ENCODE measurements at places on chromosomes 4 and X.

DNA sequence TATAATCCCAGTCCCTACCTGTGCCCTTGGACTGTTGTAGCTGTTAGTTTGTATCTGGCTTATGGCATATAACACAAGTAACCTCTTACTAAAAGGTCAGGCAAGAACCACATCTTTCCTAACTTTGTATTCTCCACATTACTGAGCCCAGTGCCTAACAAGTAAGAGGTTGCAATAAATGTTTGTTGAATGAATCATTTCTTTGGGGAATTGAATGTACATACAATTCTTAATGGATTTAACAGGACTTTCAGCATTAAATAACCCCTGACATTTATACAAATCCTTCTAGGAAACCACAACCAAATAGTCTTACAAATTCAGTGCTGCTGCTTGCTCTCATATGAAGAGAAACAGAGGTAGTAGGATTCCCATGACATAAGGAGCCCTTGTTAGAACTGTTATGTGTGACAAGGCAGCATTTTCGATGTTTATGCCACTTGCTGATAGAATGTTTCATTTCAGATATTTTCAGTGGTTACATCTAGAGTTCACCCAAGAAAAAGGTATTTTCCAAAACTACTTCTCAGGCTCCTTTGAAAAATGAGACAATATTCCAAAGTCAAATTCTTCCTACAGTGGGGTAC lies 62.0 kb downstream of the MBNL3 start:
- H3K27ac ChIP-seq = no peak overlapping the region
- no peak overlapping the region for H3K4me3 ChIP-seq
- H3K36me3 ChIP-seq = no peaks in the 10 kb centered on the region

DNA sequence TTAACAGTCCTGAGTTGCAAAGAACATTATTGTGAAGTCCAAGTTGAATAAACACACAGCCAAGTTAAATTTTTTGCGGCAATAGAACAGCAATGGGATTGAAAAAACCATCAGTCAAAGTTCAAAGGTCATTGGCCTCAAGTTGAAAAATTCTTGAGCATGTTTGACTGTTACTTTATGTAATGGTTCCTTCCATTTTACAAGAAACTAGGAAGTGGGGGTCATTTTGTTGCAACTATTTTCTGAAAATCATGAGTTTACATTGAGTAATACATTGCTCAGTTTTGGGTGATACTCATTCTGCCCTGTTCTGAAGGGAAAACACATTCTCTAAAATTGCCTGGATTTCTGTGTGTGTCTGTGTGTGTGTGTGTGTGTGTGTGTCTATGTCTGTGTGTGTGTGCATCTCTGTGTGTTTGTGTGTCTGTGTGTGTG lies 5.2 kb upstream of the IRF2 start:
- no peak for DNase-seq
- no peak overlapping the region for H3K4me3 ChIP-seq
- H3K27ac ChIP-seq = no peak overlapping the region
- no peaks in the 10 kb centered on the region for H3K36me3 ChIP-seq
- peaks cover 18% of the 10 kb centered on the region for H3K4me1 ChIP-seq

DNA sequence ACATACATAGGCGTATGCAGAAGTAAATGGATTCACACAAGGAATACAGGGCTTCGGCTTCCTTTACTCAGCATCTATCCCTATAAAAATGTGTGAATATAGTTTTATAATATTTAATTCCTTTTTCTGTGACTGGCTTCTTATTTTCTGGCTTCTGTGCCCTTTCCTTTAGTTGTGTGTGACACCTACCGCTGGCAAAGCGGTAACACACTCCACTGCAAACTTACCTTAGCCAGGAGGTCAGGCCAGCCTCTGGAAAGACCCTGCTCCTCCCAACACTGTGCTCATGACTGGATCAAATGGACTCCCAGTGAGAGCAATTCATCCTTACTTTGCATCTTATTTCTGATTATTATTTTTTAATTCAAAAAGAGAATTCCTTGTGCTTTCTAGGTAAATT lies 244.2 kb downstream of the ANK2 start:
- no peaks in the 10 kb centered on the region for H3K27me3 ChIP-seq
- DNase-seq = no peak
- peak overlapping the region; percentile 55 for H3K27ac ChIP-seq
- H3K36me3 ChIP-seq = no peaks in the 10 kb centered on the region
- peaks cover 43% of the 10 kb centered on the region for H3K4me1 ChIP-seq
- peak overlapping the region; percentile 38 for H3K4me3 ChIP-seq

GRCh38 chr4:96766359-96766758 lies 926.5 kb downstream of the PDHA2 start:
- no peaks in the 10 kb centered on the region for H3K27me3 ChIP-seq
- H3K4me3 ChIP-seq = no peak overlapping the region
- H3K4me1 ChIP-seq = no peaks in the 10 kb centered on the region
- no peak for DNase-seq
- no peaks in the 10 kb centered on the region for H3K36me3 ChIP-seq

DNA sequence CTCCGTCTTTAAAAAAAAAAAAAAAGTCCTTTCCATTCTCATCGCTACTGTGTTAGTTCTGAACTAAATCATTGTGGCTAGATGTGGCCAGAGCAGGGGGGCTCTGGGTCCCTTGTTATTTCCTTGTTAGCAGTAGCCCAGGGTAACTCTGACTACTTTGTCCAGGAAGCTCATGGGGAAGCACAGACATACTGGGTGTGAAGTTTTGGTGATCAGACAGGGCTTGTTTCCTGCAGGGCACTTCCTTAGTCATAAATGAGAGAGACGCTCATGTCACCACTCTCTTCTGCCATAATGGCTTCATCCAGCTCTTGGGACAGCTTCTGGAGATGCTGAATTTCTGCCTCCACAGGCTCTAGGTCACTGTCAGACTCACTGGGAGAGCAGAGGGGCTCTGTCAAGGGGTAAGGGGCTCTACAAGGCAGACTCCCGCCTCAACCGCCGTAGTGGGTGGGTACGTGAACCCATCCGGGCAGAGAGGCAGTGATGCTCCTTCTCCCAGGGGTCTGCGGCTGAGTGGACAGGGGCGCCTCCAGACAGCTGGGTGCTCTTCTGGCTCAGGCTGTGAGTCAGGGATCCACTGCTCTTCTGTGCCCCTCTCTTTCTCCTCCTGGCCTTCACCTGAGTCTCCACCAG lies 12.9 kb downstream of the STIM2 start:
- H3K36me3 ChIP-seq = no peaks in the 10 kb centered on the region
- no peaks in the 10 kb centered on the region for H3K27me3 ChIP-seq

DNA sequence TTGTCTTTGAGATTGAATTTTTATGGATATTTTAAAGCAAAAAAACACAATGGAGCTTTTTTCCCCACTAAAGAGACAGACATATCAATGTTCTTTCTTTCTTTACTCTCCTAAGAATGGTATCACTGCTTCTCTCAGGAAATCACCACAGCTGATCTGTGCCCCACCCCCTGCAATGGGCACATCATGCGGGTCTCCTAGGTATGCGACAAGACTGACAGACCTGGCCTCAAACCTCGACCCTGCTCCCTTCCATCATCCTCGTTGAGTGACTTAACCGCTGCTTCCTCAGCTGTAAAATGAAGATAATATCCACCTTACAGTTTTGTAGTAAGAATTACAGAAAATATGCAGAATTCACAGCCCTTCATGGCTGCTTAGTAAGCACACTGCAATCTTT lies 58.3 kb downstream of the LEF1 start:
- no peaks in the 10 kb centered on the region for H3K4me1 ChIP-seq
- no peaks in the 10 kb centered on the region for H3K36me3 ChIP-seq

DNA sequence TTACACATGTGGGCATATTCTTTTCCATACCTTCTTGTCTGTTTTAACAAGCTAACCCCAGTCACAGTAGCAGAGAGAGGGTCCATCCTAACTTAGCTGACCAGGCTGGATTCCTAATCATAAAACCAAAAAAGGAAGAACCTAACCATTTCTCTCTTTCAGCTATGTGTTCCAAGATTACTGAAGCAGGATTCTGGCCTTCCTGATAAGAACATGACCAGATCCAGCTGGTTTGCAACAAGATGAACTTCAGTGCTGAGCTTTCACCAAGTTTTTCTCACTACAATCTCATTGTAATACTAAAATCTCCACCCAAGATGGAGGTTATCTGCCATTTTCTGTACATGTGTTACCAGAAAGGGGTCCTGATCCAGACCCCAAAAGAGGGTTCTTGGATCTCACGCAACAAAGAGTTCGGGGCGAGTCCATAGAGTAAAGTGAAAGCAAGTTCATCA lies 20.4 kb upstream of the UBA6 start:
- DNase-seq = no peak
- H3K27ac ChIP-seq = no peak overlapping the region
- peaks cover 31% of the 10 kb centered on the region for H3K36me3 ChIP-seq
- no peaks in the 10 kb centered on the region for H3K27me3 ChIP-seq

DNA sequence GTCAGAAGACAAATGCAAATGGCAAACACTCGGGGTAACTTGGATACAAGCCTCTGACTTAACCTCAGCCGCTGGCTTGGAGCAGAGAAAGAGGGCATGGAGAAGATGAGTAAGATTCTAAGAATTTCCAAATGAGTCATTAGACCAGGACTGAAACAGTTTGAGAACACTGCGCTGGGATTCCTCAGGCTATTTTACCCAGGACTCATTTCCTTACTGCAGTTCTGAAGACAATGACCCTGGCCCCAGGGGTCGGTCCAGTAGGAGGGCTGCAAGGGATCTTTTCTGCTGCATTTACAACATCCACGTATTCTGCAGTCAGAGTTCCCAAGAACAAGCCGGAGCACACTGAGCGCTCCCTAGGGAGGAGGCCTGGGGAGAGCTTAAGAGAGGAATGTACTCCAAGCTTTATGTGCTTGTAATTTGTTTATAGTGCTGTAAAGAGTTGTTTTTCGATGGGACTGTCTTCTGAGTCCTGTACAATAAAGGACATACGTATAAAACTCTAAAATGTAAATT lies 27.3 kb upstream of the SORBS2 start:
- H3K4me3 ChIP-seq = no peak overlapping the region
- H3K27ac ChIP-seq = peak overlapping the region; percentile 83
- no peaks in the 10 kb centered on the region for H3K36me3 ChIP-seq
- peak; percentile 61 for DNase-seq

DNA sequence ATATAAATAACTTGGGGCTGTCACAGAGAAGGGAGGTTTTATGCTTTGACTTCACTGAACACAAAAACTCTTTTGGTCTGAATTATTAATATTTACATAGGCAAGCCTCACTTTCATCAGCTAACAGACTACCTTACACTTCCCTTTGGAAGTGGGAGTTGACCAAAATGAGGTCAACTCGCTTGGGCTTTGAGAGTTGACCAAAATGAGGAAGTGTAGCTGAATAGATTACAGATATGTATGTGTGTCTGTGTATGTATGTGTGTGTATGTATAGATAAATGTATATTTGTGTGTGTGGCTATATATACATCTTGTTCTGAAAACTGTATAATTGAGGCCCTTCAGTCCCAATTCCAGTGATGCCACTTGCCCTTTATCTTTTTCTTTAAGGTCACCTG lies 113.3 kb upstream of the IL13RA1 start:
- peaks cover 25% of the 10 kb centered on the region for H3K36me3 ChIP-seq
- no peaks in the 10 kb centered on the region for H3K27me3 ChIP-seq
- H3K27ac ChIP-seq = no peak overlapping the region
- no peak for DNase-seq
- no peaks in the 10 kb centered on the region for H3K4me1 ChIP-seq
- H3K4me3 ChIP-seq = no peak overlapping the region

GRCh38 chr4:168831585-168831918 lies 178.5 kb downstream of the CBR4 start:
- peak overlapping the region; percentile 80 for H3K4me3 ChIP-seq
- H3K27me3 ChIP-seq = no peaks in the 10 kb centered on the region
- no peak for DNase-seq
- H3K4me1 ChIP-seq = peaks cover 6% of the 10 kb centered on the region
- H3K36me3 ChIP-seq = no peaks in the 10 kb centered on the region
- peak overlapping the region; percentile 88 for H3K27ac ChIP-seq

- no peak overlapping the region for H3K27ac ChIP-seq
- H3K4me3 ChIP-seq = no peak overlapping the region
- H3K27me3 ChIP-seq = no peaks in the 10 kb centered on the region
- no peak for DNase-seq
Observed at GRCh38 chrX:1242891-1243402, 25.7 kb upstream of the CSF2RA start.

DNA sequence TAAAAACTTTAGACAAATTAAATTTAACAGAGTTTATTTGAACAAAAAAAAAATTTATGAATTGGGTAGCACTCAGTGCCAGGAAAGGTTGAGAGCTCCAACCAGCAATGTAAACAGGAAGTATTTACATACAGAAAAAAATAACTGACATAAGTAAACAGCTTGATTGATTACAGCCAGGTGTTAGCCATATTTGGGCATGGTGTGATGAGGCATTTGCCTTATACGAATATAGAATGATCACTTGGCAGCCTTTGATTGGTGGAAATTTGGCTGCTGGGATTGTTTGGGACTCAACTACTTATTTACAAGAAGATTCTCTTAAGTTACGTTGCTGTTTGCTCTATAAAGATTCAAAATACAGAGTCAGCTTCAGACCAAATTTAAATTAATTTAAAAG lies 172.0 kb downstream of the ADAM29 start:
- no peaks in the 10 kb centered on the region for H3K4me1 ChIP-seq
- no peaks in the 10 kb centered on the region for H3K27me3 ChIP-seq
- DNase-seq = no peak
- no peak overlapping the region for H3K4me3 ChIP-seq
- H3K36me3 ChIP-seq = no peaks in the 10 kb centered on the region

DNA sequence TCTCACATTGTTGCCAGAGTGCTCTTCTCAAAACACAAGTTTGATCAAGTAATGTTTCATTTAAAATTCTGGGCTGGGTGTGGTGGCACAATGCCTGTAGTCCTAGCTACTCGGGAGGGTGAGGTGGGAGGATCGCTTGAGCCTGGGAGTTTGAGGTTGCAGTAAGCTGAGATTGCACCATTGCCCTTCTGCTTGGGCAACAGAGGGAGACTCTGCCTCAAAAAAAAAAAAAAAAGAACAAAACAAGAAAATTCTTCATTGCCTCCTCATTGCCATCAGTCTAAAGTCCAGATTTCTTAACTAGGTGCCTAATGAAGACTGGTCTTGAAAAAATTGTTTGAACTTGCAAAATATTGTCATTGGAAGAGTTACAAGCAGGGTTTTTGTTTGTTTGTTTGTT lies 120.1 kb downstream of the MFAP3L start:
- no peaks in the 10 kb centered on the region for H3K27me3 ChIP-seq
- H3K27ac ChIP-seq = no peak overlapping the region
- no peak for DNase-seq
- H3K4me1 ChIP-seq = no peaks in the 10 kb centered on the region
